ENCODE measurements at places on chromosomes 4 and X.

- no peak for DNase-seq
These were observed 80.1 kb upstream of the CXCL13 start for GRCh38 chr4:77525538-77525937.

DNA sequence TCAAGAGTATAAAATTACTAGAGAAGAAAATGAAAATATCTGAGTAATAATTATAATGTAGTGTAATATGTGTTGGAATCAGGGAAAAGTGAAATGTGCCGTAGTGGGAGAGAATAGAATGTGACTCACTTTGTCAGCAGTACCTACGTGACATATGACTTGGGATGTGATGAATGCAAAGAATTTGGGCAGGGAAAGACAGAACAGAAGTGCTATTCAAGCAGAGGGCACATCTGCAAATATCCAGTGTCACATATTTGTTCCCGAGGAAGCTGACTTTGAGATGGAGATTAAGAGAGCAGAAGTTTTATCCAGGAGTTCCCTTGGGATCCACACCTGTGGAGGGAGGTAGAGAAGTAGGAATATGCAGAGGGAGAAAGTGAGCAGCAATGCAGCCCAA is 69.3 kb upstream of the HS3ST1 start:
- DNase-seq = no peak

DNA sequence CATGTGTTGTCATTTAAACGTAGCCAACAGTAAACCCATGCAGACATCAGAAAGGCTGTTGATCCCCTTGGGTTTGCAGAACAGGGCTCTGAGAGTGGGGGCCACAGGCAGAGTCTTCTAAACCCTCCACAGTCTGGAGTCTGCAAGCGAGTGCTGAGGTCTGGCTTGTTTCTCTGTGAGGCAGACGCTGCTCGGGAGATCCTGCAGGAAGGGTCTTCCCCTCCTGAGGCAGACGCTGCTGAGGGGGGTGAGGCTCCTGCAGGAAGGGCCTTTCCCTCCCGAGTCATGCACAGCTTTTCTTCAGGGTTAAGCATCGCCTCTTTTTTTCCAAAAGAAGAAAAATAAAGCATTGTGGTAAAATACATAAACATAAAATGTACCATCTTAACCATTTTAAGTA is 17.1 kb upstream of the PDE6B start:
- no peak for DNase-seq

- no peak for DNase-seq
These were observed 20.0 kb downstream of the AMOT start for GRCh38 chrX:112820364-112821268.

DNA sequence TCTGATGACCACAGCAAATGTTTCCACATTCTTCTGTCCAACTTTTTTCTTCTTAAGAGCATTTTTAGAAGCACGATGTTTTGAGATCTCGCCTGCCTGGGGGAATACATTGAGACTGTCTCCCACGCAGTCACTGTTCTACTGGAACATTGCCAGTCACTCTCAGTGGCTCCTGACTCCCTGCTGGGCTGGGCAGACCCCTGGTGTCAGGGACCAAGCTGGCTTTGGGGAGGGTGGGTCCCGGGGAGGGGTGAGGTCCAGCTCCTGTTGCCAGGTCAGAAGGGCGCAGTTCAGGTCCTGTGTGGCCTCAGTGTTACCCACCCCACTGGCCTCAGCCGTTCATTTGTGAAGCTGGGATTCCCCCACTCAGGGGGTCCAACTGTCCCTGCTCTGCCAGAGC is 18.9 kb upstream of the ABLIM2 start:
- DNase-seq = no peak
